ENCODE measurements at places on chromosomes 2 and 18. TPM values are rescaled to one million over a fixed set of nuclear protein-coding genes. Genes with fewer than 3 reads are reported as not detected.

DNA sequence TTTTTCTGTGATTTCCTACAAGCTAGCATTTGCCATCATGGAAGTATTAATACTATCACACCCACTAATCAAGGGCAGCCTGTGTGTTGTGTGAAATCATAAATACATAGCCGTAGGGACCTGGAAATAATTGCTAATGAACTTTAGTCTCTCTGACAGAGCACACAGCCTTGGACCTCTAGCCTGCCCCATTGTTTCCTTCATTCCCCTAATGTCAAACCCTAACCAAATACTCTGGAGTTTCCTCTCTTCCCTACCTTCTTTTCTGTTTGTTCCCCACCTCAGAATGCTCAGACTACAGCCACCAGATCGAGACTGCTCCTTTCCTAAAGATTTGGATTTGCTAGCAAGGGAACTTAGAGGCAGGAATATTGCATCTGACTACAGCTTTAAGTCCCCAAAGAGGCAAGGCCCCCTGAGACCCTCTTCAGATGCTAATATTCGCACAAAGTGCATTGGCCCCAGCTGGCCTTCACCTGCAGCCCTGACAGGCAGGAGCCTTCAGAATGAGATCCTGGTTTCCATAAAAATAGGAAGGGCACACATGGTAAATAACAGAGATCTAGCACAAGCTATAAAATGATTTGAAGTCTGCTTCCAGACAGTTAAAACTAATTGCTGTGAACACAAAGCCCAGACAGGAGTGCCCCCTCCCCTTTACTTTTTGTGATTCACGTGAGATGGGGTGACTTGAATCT is 279.2 kb upstream of the DCC start:
- no peak overlapping the region for H3K27ac ChIP-seq
- no peak overlapping the region for H3K4me3 ChIP-seq
- no peaks in the 10 kb centered on the region for H3K36me3 ChIP-seq
- DNase-seq, result no peak
- no peaks in the 10 kb centered on the region for H3K27me3 ChIP-seq

DNA sequence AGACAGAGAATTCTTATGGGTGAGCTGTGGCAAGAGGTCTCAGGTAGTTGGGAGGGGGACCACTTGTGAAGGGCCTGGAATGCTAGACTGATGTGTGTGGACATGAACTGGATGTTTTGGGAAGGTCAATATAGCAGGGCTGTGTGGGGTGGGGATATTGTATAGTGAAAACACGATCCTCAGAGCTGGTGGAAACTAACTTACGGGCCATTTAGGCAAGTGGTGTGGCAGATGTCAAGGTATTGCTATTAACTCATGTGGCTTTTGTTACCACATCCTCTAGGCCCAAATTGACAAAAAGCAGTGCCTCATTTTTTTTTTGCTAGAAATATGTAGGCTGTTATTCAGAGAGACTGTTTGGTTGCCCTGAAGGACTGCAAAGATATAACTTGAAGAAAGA is 8.0 kb upstream of the GALNT1 start:
- no peaks in the 10 kb centered on the region for H3K27me3 ChIP-seq
- no peak overlapping the region for H3K27ac ChIP-seq
- no peaks in the 10 kb centered on the region for H3K4me1 ChIP-seq
- no peak for DNase-seq
- H3K36me3 ChIP-seq, result no peaks in the 10 kb centered on the region

Gene CXCR1
- not detected for total RNA-seq

Gene RBM44
- 0.34 TPM for total RNA-seq

- no peaks in the 10 kb centered on the region for H3K27me3 ChIP-seq
- H3K4me3 ChIP-seq, result no peak overlapping the region
- H3K27ac ChIP-seq, result no peak overlapping the region
- no peak for DNase-seq
Measured at GRCh38 chr18:30675493-30675892, 367.0 kb downstream of the DSC3 start.

DNA sequence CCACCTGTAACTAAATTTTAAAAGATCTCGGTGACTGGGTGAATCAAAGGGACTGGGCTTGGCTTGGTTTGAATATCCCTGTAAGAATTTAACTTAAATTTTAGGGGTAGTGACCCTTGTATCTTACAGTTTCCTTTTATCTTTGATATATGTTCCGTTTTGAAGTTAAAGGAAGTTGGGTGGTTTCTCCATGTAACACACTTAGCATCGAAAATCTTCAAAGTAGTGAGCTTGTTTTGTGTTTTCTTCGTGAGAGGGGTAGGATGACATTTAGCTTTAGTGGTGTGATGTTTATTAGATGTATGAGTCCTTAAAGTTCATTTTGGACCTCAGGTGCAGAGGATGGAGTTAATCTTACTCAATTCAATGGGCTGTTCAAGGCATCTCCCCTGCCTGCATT is 1.6 kb downstream of the WDR7 start:
- no peaks in the 10 kb centered on the region for H3K36me3 ChIP-seq
- H3K27ac ChIP-seq, result no peak overlapping the region
- no peak for DNase-seq
- H3K4me3 ChIP-seq, result no peak overlapping the region

Gene ALPP
- total RNA-seq, result not detected

GRCh38 chr18:62852851-62853250 is 137.5 kb downstream of the PHLPP1 start:
- no peak overlapping the region for H3K27ac ChIP-seq
- no peak overlapping the region for H3K4me3 ChIP-seq
- DNase-seq, result no peak
- H3K4me1 ChIP-seq, result no peaks in the 10 kb centered on the region
- no peaks in the 10 kb centered on the region for H3K36me3 ChIP-seq

DNA sequence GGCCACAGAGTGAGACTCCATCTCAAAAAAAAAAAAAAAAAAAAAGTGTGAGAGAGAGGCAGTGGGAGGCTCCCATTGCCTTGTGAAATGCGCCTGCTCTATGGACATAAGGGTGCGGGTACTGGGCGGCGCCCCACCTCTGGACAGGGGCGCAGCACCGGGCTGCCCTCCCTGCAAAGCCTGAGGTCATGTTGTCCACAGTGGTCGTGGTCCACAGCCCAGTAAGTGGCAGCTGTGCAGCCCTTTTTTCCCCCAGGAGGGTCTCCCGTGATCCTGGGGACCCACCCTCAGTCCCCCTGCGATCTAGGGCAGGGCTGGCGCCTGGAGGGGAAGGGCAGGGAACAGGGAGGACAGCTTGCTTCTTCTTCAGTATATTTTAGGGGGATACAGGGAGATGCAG is 37.8 kb downstream of the LPIN1 start:
- H3K4me1 ChIP-seq, result no peaks in the 10 kb centered on the region
- H3K27ac ChIP-seq, result no peak overlapping the region
- DNase-seq, result no peak
- H3K4me3 ChIP-seq, result no peak overlapping the region

Gene CCDC142
- 12.0 TPM for total RNA-seq

DNA sequence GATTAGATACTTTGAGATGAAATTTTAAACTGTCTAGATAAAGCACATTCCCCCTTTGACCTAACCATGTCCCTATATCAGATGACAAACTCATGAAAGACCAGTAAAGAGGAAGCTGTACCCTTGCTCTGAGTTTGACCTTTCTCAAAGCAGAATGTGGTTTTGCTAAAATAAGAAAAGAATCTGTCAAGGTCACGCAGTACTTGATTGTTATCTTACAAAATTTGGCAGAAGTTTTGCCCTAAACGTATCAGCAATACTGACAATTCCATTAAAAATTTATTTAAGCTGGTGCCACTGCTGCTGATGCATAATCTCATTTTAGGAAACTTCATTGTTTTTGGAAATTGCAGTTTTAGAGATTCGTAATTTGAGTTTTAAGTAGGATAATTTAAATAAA is 31.2 kb upstream of the GALM start:
- no peak overlapping the region for H3K4me3 ChIP-seq
- no peaks in the 10 kb centered on the region for H3K4me1 ChIP-seq
- H3K27me3 ChIP-seq, result no peaks in the 10 kb centered on the region
- no peaks in the 10 kb centered on the region for H3K36me3 ChIP-seq

- no peak for DNase-seq
- H3K27me3 ChIP-seq, result peaks cover 48% of the 10 kb centered on the region
- H3K27ac ChIP-seq, result no peak overlapping the region
- H3K4me3 ChIP-seq, result no peak overlapping the region
Measured at GRCh38 chr18:916562-916961, 11.9 kb downstream of the ADCYAP1 start.

DNA sequence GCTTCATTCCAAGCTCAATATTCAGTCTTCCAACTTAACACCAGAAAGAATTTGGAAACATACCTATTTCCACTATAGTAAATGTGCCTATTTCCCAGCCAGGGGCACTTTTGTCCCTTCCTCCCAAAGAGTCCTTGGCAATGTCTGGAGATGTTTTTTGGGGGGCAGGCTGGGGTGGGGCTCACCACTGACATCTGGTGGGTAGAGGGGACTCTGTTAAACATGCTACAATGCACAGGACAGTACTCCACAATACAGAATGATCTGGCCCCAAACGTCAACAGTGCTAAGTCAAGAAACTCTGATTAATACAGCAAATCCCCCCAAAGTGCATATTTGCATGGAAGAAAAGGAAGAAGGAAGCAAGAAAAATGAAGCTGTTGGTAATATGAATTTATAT is 61.7 kb downstream of the SMIM21 start:
- no peak for DNase-seq
- no peak overlapping the region for H3K27ac ChIP-seq
- no peaks in the 10 kb centered on the region for H3K36me3 ChIP-seq
- peaks cover 6% of the 10 kb centered on the region for H3K4me1 ChIP-seq
- H3K27me3 ChIP-seq, result no peaks in the 10 kb centered on the region

Gene EIF2AK3
- 14.9 TPM for total RNA-seq

Gene ASNSD1
- total RNA-seq, result 61.3 TPM

Gene CDH2
- total RNA-seq, result 459 TPM

Measured in neural progenitor cell (in vitro differentiated cells).